ENCODE measurements at places on chromosomes 6 and 20.

- DNase-seq = no peak
- peaks cover 12% of the 10 kb centered on the region for H3K4me1 ChIP-seq
- H3K27me3 ChIP-seq = no peaks in the 10 kb centered on the region
- H3K27ac ChIP-seq = no peak overlapping the region
Measured at GRCh38 chr20:54044156-54044555, 26.2 kb downstream of the BCAS1 start.

GRCh38 chr6:6390849-6391602, 70.6 kb upstream of the F13A1 start:
- H3K4me1 ChIP-seq = peaks cover 11% of the 10 kb centered on the region
- no peaks in the 10 kb centered on the region for H3K36me3 ChIP-seq
- peaks cover 3% of the 10 kb centered on the region for H3K27me3 ChIP-seq
- no peak overlapping the region for H3K4me3 ChIP-seq
- DNase-seq = no peak

- H3K27me3 ChIP-seq = no peaks in the 10 kb centered on the region
- peaks cover 66% of the 10 kb centered on the region for H3K4me1 ChIP-seq
- DNase-seq = no peak
- no peak overlapping the region for H3K27ac ChIP-seq
- no peak overlapping the region for H3K4me3 ChIP-seq
- peaks cover 3% of the 10 kb centered on the region for H3K36me3 ChIP-seq
Measured at GRCh38 chr6:63640062-63640461, 4.5 kb downstream of the PHF3 start.

DNA sequence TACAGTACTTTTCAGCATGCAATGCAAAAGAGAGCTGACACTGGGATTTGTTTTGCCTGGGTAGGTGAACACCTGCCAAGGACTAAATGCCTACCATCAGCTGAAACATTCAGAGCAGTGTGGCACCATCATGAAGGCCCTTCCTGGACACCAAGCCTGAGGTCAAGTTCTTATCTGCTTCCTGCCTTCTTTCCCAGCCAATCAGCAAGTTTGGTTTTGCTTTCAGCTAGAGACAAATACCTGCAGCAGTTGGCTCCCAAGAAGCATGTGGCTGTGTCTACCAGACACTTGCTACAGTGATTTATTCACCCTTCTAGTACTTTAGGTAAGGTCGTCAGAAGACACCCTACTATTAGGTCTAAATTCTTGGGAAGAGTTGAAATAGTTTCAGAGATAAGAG, 112.8 kb downstream of the TBX18 start:
- no peak overlapping the region for H3K4me3 ChIP-seq
- H3K36me3 ChIP-seq = no peaks in the 10 kb centered on the region
- no peak for DNase-seq
- H3K4me1 ChIP-seq = no peaks in the 10 kb centered on the region
- H3K27ac ChIP-seq = no peak overlapping the region
- no peaks in the 10 kb centered on the region for H3K27me3 ChIP-seq

- H3K27me3 ChIP-seq = no peaks in the 10 kb centered on the region
- H3K4me1 ChIP-seq = peaks cover 3% of the 10 kb centered on the region
- H3K4me3 ChIP-seq = no peak overlapping the region
- no peak for DNase-seq
- H3K27ac ChIP-seq = no peak overlapping the region
Measured at GRCh38 chr6:155481215-155481614, 25.6 kb upstream of the NOX3 start.

DNA sequence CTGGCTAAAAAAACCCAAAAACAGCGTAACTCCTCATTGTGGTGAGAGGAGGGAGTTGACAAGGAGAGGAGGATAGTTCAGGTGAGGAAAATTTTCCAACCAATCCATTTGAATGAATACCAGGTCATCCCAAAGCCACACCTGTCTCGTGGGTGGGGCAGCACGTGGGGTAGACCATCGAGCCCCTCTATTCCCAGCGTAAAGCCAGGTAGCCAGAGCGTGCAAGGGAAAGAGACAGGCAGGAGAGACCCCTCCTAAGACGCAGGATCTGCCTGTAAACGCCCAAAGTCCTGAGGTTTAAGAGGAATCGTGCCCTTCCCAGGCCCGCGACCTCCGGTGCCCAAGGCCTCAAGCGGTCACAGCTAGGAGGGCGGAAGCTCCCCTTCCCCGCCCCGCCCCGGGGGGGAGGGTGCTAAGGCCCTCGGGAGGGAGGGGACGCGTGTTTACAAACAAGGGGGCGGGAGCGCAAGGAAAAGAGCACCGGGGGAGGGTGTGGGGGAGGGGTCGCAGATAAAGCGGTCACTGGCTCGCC, 712 bp downstream of the RXRB start:
- H3K27me3 ChIP-seq = no peaks in the 10 kb centered on the region
- peak overlapping the region; percentile 96 for H3K27ac ChIP-seq
- H3K4me1 ChIP-seq = peaks cover 56% of the 10 kb centered on the region
- H3K36me3 ChIP-seq = peaks cover 39% of the 10 kb centered on the region
- DNase-seq = no peak

DNA sequence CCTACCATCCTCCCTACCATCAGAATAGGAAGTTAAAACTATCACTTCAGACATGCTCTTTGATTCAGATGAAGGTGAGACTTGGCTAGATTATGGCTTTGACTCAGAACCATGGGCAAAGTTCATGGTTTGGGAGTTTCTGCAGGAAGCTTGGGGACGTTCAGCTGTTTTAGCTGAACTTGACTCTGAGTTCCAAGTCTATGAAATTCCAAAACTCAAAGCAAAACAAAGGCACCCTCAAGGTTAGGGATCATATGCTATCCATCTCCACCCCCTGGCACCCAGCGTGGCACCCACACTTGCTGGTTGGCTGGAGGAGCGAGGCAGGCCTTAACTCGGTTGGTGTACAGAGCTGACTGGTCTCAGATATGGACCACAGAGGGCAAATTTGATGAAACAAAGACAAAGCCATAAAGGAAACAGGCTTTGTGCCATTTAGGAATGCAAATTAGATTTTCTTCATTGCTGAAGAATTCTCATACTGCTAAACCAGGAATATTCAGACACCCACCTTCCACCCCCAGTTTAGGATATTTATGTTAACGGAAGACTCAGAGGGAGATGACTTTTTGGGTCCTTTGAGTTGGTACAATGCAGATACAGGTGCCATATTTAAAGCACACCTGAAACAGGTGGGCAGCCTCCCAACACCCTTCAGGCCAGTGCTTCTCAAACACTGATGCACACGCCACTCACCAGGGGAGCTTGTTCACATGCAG, 88.4 kb upstream of the SLC22A16 start:
- no peaks in the 10 kb centered on the region for H3K4me1 ChIP-seq
- H3K27ac ChIP-seq = no peak overlapping the region
- no peaks in the 10 kb centered on the region for H3K36me3 ChIP-seq
- H3K4me3 ChIP-seq = no peak overlapping the region
- DNase-seq = no peak
- no peaks in the 10 kb centered on the region for H3K27me3 ChIP-seq

- no peaks in the 10 kb centered on the region for H3K36me3 ChIP-seq
- no peaks in the 10 kb centered on the region for H3K27me3 ChIP-seq
- DNase-seq = no peak
Measured at GRCh38 chr6:3869284-3869631, 20.1 kb downstream of the FAM50B start.

- peaks cover 10% of the 10 kb centered on the region for H3K4me1 ChIP-seq
- no peaks in the 10 kb centered on the region for H3K36me3 ChIP-seq
- H3K4me3 ChIP-seq = no peak overlapping the region
- peak overlapping the region; percentile 11 for H3K27ac ChIP-seq
- DNase-seq = no peak
Measured at GRCh38 chr20:11012975-11013374, 339.2 kb upstream of the JAG1 start.

DNA sequence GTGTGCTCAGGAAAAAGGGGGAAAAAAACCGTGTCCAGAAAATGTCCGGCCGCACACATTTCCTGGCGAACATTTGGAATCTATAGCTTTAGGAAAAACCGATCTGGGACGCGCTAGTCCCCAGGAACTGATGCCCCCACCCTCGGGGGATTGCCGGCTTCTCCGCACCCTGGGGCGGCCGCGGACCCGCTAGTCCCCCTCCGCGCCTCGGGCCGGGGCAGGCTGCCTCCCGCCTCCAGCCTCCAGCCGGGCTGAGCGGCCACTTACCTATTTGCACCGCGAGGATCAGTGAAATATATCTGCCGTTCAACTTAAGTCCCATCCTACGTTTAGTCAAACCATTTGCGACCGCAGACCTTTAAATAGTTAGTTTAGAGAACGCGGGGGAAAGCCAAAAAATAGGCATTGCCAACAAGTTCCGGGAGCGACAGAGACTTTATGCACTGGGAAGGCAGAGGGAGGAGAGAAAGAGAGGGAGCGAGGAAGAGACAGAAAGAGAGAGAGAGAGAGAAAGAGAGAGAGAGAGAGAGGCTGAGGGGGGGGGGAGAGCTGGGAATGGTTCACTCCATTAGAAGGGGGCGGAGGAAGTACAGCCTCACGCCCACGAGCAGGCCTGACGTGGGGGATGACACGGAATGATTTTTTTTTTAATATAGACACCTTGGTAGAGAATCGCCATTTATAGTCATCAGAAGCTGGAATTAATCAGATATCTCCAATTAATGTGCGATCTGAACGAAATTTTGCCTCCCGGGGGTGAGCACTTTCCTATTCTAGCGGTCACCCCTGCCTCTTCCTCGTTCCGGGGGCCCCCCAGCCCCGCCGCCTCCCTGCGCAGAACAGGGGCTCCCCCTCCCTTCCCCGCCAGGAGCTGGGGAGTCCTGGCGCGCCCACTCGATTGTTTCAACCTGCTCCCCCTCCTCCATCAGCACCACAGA, at the start of gene NRN1:
Gene NRN1 (minus strand): TSS at position 498 of the 938 bp plus-strand sequence. CDS start 176 bp downstream, at position 322.
- H3K27me3 ChIP-seq = peaks cover 89% of the 10 kb centered on the region
- H3K4me3 ChIP-seq = peak within 1 kb of the TSS; percentile 62
- H3K27ac ChIP-seq = peak within 1 kb of the TSS; percentile 78
- peaks cover 70% of the 10 kb centered on the region for H3K4me1 ChIP-seq
- no peak for DNase-seq

DNA sequence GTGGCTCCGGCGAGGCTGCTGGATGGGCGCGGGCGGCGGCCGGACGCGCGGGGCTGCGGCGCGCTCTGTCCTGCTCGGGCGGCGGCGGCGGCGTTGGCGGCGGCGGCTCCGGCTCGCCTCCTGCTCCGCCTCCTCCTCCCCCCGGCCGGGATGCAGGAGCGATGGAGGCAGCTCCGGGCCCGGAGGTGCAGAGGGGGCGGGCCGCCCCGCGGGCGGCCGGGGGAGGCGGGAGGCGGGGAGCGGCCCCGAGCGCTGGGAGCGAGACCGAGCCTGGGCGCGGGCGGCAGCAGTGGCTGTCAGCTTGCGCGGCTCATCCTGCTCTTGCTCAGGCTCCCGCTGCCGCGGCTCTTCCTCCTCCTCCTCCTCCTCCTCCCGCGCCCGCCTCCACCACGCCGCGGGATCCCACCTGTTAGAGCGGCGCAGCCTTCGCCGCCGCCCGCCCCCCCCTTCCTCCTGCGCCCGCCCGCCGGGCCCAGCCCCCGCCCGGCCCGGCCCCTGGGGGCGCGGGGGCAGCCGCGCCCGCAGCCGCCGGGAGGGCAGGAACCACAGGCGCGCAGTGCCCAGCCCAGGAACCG, at the start of gene NOL4L:
Gene NOL4L (minus strand): TSS at position 323 of the 575 bp plus-strand sequence. CDS start 443 bp downstream, outside the sequence.
- peak within 1 kb of the TSS; percentile 58 for H3K4me3 ChIP-seq
- H3K27ac ChIP-seq = no peak within 1 kb of the TSS
- no peak for DNase-seq
- H3K36me3 ChIP-seq = no peaks in the 10 kb centered on the region
- H3K27me3 ChIP-seq = peaks cover 58% of the 10 kb centered on the region
- peaks cover 29% of the 10 kb centered on the region for H3K4me1 ChIP-seq

DNA sequence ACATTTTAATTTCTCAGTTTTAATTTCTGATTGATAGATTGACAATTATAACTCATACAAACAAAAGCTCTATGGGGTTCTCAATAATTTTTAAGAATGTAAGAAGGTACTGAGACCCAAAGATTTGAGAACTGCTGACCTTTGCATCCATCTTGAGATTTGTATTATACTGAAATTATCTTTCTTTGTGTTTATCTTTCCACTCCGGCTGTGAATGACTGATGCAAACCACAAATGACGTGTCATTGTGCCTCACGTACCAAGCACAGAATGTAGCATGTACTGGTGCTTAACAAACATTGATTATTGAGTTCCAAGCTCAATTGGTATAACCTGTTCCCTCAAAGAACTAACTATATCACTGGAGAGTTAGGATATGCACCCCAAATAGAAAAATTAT, 152.1 kb upstream of the SMLR1 start:
- H3K36me3 ChIP-seq = no peaks in the 10 kb centered on the region
- H3K27ac ChIP-seq = no peak overlapping the region
- H3K27me3 ChIP-seq = no peaks in the 10 kb centered on the region
- no peak for DNase-seq
- no peak overlapping the region for H3K4me3 ChIP-seq
- H3K4me1 ChIP-seq = peaks cover 17% of the 10 kb centered on the region

GRCh38 chr6:36324191-36324590, 12.5 kb downstream of the BNIP5 start:
- no peak overlapping the region for H3K27ac ChIP-seq
- H3K36me3 ChIP-seq = no peaks in the 10 kb centered on the region
- peaks cover 3% of the 10 kb centered on the region for H3K27me3 ChIP-seq
- H3K4me3 ChIP-seq = no peak overlapping the region

- H3K27ac ChIP-seq = no peak overlapping the region
Measured at GRCh38 chr6:50288881-50289280, 239.2 kb upstream of the DEFB112 start.

DNA sequence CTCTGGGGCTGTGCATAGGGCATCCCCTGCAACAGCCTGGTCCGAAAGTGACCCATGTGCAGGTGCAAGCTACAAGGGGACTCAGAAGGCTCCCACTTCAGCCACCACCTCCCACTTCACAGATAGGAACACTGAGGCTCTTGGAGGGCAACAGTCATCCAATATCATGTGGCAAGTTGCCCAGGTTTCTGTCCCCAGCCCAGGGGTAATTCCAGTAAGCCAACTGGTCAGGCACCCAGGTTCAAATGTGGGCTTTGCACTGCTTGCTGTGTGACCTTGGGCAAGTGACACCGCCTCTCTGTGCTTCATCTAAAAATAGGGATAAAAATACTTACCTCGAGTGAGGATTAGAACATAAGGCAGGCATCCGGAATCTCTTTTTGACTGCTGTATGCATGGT, 62.0 kb upstream of the SIRPA start:
- H3K36me3 ChIP-seq = no peaks in the 10 kb centered on the region
- no peak overlapping the region for H3K4me3 ChIP-seq
- no peak overlapping the region for H3K27ac ChIP-seq
- H3K27me3 ChIP-seq = no peaks in the 10 kb centered on the region
- peaks cover 46% of the 10 kb centered on the region for H3K4me1 ChIP-seq

DNA sequence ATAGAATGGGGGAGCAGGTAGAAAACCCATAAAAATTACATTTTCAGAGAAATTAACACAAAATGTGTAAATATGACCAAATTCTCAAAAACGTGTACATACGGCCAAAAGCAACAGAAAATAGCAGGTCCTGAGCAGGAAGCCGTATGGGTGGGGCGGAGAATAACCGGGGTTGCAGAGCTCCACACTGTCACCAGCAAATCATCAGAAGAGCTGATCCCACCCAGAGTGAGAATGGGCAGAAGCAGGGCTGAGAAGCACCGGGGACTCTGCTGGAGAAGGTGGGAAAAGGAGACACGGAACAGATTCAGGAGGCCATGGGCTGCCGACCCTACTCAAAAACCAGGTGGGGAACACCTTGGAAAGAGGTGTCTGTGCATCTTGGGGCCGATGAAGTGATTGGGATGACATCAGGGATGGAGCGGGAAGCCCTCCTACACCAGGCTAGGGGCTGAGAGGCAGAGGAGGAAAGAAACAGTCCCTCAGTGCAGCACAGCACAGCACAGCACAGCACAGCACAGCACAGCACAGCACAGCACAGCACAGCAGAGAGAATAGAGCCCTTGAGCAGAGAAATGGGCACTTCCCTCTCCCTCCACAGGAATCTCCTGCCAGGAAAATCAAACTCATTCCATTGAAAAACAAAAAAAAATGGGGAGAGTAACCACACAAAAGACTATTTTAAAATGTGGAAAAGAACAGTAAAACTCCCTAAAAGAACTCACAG, 22.3 kb downstream of the STX7 start:
- H3K4me3 ChIP-seq = no peak overlapping the region
- peaks cover 4% of the 10 kb centered on the region for H3K36me3 ChIP-seq
- peak overlapping the region; percentile 85 for H3K27ac ChIP-seq
- DNase-seq = no peak
